ENCODE measurements at places on chromosomes 12 and 14.

- no peak for DNase-seq
Measured at GRCh38 chr12:88562846-88563582, 17.3 kb downstream of the KITLG start.

DNA sequence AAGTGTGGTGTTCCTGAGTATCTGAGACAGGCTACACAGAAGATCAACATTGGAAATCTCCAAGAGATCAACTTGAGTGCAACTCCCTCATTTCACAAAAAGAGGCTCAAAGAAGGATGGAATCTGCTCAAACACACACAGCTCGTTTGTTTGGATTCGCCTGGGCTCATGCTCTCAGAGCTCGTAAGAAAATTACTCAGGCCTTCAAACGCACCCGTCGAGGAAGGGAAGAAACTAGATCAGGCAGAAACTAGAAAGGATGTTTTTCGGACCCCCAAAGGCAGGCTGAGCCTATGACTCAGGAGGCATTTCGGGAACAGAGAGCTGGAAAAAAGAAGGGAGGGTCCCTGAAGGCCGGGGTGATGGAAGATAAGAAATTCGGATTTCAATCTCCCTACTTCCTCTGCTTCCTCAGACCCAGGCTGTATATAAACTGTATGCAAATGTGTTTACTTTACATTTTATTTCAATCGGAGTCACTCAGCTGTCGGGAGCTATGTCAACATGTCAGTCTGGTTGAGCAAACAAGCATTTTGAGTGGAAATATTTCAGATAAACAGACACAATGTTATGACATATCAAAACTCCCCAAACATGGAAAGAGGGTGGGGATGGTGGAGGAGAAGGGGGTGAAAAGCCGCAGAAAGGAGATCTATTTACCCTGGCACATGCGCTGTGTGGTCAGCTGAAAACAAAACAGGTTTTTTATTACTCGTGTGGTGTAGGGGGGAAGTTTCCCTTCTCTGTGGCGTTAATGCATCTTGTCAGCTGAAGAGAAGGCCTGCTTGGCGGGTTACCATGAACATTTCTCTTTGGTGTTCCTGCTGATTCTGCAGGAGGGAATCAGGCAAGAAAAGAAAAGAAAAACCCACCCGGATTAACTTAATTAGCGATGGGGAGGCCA lies 129.1 kb upstream of the TBX3 start:
- DNase-seq, result peak; percentile 1

DNA sequence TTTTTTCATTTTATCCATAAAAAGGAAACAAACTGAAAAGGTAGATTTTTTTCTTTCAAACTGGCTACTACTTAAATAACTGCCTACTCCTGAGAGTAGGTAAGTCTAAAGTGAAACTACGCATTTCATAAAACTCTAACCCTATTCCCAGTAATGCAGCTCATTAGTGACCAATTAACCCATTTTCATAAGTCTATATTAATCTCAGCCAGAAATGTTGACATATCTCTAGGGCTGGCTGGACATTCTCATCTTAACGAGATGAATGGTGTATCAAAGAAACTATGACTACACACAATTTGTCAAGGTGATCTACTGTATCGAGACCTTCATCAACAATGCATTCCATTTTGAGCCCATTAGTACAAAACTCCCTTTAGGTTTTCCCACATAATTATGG lies 57.2 kb downstream of the EPS8 start:
- DNase-seq, result no peak

DNA sequence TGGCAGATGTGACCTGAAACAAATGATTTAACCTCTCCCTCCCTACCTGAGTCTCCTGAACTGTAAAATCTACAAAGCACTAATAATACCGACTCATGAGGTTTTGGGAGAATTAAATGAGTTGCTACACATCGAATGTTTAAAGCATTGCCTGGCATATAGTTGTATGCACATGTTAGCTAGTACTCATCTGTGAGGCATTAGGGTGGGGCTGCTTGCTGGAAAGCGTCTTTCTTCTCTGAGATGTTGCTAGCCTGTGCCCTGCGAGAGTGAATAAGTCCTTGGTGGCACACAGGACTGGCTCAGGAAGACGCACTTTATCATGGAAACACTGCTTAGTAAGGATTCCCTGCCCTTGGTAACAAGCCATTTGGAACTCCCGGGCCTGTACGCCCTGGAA lies 6.1 kb downstream of the RAPGEF3 start:
- DNase-seq, result no peak
